HS-27A (cell line): ENCODE measurements at places on chromosomes 4 and X.

- no peak for DNase-seq
These were observed 5.2 kb downstream of the NLRP2B start for GRCh38 chrX:57674861-57675260.

GRCh38 chr4:146550161-146550560 lies 28.4 kb upstream of the SLC10A7 start:
- DNase-seq, result no peak

GRCh38 chrX:68365341-68365740 lies 68.0 kb downstream of the OPHN1 start:
- no peak for DNase-seq

- no peak for DNase-seq
These were observed 56.7 kb downstream of the ADGRG2 start for GRCh38 chrX:19065535-19065934.

- no peak for DNase-seq
These were observed 90.0 kb upstream of the EXOC1L start for GRCh38 chr4:55729351-55730279.
